ENCODE measurements at places on chromosomes 1 and 21.

- no peak for DNase-seq
Measured at GRCh38 chr21:36839735-36840134, 126.7 kb downstream of the HLCS start.

DNA sequence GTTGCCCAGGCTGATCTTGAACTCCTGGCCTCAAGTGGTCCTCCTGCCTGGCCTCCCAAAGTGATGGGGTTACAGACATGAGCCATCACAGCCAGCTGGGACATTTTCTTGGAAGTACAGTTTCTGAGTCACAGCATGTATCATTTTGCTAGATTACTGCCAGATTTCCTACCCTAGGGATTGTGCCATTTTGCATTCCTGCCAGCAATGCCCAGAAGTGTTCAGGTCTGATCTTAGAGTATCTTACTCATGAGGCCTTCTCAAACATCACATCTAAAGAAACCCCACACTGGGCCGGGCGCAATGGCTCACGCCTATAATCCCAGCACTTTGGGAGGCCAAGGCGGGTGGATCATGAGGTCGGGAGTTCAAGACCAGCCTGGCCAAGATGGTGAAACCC is 10.2 kb downstream of the BMP8A start:
- DNase-seq, result no peak

- no peak for DNase-seq
Measured at GRCh38 chr21:29096218-29097015, 23.0 kb upstream of the CCT8 start.

- no peak for DNase-seq
Measured at GRCh38 chr1:240572328-240572727, 39.6 kb downstream of the GREM2 start.

GRCh38 chr1:227777156-227777555 is 38.3 kb upstream of the PRSS38 start:
- no peak for DNase-seq

GRCh38 chr1:201565771-201566528 is 27.0 kb downstream of the NAV1 start:
- DNase-seq, result no peak

DNA sequence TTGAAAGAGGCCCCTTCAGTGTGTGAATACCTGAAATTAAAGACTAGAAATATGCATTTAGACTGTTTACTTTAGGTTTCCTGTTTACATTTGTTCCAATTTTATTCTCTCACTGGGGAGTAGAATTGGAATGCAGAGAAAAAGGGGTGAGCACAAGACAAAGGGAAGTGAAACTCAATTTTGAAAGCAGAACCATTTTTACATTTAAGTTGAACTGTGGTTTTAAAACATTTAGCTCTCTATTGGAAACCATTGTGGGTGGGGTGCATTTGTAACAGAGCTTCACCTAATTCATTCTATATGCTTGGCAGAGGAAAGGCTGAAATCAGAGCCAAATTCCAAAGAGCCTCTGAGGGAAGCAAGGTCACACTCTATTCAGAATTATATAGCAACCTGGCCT is 235.3 kb upstream of the C1orf105 start:
- no peak for DNase-seq

DNA sequence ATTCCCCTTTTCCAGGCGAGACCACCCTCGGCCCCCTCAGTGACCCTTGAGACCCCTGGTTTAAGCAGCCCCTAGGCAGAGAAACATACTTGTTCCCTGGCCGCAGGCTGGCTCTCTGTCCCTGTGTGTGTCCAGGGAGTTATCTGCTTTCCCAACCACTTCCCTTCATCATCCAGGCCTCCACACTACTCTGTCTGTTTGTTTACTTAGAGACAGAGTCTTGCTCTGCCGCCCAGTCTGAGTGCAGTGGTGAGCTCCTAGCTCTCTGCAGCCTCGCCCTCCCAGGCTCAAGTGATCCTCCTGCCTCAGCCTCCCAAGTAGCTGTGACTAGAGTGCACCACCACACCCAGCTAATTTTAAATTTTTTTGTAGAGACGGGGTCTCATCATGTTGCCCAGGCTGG is 5.8 kb upstream of the VWA1 start:
- DNase-seq, result no peak

DNA sequence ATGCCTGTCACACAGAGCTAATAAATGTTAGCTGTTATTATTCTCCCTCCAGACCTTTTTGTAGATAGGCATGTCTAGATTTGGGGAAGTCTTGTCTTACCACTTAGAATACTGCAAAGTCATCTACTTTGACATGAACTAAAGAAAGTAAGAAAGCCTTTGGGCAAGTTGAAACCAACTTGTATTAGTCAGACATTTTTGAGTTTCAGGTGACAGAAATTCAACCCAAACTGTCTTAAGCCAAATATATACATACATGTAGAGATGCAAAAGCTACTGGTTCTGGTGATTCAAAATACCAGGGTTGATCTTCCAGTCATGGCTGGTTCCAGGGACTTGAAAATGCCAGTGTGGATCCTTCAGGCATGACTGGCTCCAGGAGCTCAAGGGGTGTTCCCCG is 276.8 kb upstream of the TMEM51 start:
- no peak for DNase-seq

- DNase-seq, result no peak
Measured at GRCh38 chr21:35643176-35643575, 417.1 kb downstream of the SETD4 start.

DNA sequence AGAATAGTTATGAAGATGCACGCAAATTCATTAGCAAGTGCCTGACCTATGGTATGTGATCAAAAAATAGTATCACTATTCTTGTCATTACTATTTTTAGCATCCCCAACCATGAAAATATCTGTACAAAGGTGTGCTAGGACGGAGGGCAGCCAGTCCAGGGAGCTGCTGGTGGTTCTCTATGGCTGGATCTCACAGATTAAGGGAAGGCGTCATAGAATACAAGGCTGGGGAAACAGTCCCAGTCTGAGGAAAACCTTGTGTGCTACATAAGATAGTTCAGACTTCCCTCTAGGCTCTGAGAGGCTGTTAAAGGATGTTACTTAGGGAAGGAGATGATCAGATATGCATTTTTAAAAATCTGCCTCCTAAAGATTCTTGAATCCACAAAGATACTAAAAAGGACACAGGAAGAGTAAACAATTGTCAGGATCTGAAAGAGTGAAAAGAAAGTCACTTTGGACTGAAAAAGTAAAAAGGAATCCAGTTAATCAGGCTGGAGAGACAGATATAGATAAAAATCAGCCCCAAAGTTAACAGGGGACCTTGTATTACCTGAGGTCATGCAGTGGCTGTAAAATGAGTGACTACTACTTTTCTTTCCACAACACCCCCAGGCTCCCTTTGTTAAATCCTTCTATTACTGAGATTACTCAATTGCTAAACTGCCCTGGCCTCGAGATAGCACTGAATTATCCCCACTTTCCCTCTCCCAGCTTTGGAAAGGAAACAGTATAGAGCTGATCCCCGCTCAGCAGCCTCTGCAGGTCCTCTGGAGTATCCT is 108.6 kb downstream of the MAB21L3 start:
- no peak for DNase-seq

DNA sequence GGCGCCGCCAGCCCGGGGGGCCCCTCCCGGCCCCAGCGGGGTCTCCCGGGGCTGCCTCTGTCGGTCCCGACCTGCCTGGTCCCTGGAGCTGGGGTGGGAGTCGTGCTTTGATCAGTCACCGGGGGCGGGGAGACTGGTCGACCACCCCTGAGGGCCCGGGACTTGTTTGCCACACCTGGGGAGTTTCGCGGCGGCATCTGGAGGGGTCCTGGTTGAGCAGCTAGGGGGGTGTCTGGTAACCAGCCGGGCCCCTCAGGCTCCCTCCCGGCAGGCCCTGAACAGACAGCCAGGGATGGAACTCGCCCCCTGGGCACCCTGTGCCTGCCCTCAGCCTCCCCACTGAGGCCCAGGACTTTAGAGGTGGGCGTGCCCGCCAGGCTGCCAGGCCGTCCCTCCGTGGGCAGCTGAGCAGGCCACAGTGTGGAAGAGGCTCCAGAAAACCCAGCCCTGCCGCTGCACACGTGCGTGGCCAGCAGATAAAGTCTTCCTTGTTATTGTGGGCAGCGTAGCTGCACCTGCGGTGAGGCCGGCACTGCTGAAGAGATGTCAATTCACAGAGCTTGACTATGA is 13.3 kb upstream of the SAMD11 start:
- no peak for DNase-seq

- no peak for DNase-seq
Measured at GRCh38 chr1:26283279-26283853, 3.5 kb downstream of the SH3BGRL3 start.

DNA sequence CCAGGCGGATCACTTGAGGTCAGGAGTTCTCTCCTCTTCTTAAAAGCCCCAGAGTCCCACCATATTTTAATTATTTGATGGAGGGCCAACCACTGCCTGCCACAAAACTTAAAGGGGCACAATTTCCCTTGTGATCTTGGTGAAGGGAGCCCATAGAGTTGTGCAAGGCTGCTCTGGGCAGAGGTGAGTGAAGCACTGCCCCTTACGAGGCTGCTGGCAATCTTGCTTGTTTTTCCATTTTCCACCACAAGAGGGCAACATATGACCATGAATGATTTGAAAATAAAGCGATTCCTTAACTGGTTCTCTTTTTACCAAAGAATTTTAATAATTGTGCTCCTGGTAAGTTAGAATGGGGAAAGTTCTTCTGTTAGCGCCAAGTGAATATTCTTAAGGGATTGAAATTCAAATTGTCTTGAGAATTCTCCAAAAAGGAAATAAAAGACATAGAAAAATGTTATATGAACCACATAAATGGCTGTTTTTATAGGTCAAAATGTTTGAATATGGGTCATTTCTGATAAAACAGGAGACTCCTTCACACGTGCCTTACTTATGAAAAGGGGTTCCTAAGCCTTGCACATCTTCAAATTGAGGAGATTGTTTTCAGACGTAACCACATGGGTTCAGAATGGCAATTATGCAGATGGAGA is 22.7 kb downstream of the PGM1 start:
- peak; percentile 20 for DNase-seq

GRCh38 chr1:173400387-173400995 is 76.6 kb upstream of the PRDX6 start:
- no peak for DNase-seq

GRCh38 chr1:27549807-27550408 is 54.0 kb downstream of the AHDC1 start:
- no peak for DNase-seq

GRCh38 chr1:45623972-45624371 is at the start of gene CCDC17:
TSS of gene CCDC17 (minus strand) at chr1:45624054. CDS start at chr1:45623909, 145 bp downstream.
- DNase-seq, result no peak

DNA sequence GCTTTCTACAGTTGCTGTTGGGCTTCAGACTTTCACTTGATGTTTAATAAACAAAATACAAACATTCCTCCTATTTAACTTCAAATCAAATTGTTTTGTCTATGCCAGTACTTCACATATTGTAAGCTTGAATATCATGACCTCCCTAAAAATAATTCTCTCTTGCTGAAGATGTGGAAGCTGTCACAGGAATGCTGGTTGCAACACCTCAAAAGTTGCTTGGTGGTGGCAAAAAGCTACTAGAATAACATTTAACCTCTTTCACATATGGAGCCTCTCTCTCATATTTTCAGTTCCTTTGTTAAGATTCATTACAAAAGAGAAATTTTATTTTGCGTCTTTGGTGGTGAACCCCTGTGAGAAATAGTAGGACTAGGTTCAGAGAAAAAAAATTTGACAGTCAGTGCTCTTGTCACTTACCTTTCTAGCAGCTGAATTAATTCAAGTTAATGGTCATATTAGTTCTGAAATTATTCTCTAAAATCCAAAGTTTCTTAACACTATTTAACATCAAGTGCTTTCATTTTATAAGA is 25.5 kb upstream of the F13B start:
- no peak for DNase-seq

DNA sequence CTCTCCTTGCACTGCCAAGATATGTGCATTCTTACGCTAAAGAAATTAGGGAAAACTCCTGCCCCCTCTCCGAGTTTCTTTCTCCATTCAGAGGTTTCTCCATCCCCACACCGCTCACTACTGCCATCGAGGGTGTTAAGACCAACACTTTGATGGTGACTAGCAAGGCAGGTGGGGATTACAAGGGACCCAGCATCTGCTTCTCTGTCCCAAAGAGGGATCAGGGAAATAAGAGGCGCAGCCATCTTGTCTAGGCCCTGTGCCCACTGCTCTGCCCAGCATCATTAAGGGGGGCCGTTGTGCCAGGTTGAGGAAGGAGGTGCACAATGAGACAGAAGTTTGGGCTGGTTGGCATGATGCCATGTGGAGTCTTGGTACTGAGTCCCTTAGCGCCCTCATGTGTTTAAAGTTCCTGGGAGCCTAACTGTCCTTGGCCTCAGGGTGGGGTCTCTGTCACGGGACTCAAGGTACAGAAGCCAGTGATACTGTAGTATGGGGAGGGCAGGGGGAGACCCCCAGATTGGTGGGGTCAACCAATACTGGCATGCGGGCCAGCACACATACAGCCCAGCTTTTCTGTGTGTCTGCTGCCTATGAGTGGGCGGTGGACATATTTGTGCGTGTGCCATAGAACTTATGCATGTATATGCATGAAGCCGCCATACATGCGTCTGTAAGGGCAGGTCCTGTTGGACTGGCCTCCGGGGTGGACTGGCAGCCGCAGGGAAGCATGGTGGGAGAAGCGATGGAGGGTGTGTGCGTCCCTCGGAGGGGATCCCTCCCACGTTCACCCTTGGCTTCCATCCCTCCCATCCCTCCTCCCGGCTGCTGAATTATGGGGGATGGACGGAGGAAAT is 5.5 kb downstream of the EFNA3 start:
- no peak for DNase-seq

DNA sequence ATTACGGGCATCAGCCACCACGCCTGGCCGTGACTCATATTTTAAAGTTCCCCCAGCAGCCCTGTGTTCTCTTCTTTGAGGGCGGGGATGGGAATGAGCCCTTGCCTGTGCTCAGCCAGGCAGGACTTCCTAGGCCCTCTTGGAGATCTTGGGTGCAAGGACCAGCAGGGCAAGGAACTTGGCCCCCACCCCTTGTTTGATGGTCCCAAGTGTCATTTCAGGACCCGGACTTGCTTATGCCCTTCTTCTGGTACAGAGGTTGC is 9.3 kb downstream of the RASSF5 start:
- no peak for DNase-seq

GRCh38 chr1:206729507-206729906 is 41.1 kb upstream of the IL19 start:
- DNase-seq, result no peak

- peak; percentile 6 for DNase-seq
Measured at GRCh38 chr1:162571696-162572095, 10.2 kb downstream of the UAP1 start.
